Thymus (tissue), 14 donors: ENCODE measurements at places on chromosomes 3 and 15. TPM values are rescaled to one million over a fixed set of nuclear protein-coding genes. Genes with fewer than 3 reads are reported as not detected.

- DNase-seq: no peak
Observed at GRCh38 chr3:150582620-150583019, 20.5 kb upstream of the SELENOT start.

- DNase-seq: no peak
Observed at GRCh38 chr3:103170651-103171050, 735.8 kb downstream of the ZPLD1 start.

DNA sequence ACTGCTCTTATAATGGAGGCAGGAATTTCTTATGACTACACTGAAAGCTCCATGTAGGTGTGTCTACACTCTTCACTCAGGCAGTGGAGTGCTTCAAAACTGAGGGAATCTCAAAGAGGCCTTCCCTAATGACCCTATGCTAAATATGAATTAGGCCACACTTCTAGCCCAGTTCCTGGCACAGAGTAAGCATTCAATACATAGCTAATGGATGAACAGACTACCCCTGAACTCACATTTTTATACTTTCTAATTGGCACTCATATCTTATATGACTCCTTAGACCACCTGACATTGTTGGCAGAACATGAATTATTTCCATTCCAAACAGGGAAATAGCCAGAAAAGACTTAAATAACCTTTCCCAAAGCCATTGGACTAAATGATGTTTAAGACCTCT lies 3.4 kb downstream of the RARRES1 start:
- no peak for DNase-seq

DNA sequence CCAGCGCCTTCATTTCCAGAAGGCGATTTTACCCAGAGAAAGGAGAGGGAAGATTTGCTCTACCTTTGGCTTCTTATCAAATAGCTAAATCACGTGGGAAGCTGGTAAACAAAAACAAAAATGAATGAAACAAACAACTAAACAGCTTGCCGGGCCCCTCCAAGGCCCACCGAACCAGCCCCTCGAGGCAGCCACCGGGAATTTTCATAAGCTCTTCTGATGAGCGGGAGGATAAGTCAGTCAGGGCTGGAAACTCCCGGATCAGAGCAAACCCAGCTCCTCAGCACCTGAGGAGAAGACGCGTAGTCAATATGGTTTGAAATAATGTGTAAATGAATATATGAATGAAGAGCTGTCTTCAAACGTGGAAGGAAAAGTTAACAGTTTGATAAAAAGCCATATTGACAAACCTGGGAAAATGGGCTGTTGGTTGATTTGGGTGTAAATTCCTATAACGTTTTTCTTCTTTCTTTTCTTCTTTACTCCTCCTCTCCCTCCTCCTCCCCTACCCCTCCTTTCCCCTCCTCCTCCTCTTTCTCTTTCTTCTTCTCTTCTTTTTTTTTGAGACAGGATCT lies 10.7 kb downstream of the RPLP1 start:
- no peak for DNase-seq

DNA sequence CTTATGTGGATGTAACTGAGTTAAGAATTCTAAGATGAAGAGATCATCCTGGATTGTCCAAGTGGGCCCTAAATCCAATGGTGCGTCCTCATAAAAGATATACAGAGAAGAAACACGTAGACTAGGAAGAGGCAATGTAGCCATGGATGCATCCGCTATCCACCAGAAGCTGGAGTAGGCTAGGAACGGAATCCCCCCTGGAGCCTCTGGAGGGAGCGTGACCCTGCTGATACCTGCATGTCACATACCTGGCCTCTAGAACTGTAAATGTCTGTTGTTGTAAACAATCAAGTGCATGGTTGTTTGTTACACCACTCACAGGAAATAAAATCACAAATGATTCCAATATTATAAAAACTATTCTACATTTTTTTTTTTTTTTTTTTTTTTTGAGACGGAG lies 254.5 kb upstream of the RORA start:
- DNase-seq: no peak

Gene CHST14
- 5.1 TPM for total RNA-seq

GRCh38 chr3:159559771-159560170 lies 428.9 kb upstream of the IL12A start:
- DNase-seq: no peak

GRCh38 chr15:58227706-58228543 lies 89.7 kb downstream of the AQP9 start:
- DNase-seq: peak; percentile 87

Gene FGD5
- 2.0 TPM for total RNA-seq

DNA sequence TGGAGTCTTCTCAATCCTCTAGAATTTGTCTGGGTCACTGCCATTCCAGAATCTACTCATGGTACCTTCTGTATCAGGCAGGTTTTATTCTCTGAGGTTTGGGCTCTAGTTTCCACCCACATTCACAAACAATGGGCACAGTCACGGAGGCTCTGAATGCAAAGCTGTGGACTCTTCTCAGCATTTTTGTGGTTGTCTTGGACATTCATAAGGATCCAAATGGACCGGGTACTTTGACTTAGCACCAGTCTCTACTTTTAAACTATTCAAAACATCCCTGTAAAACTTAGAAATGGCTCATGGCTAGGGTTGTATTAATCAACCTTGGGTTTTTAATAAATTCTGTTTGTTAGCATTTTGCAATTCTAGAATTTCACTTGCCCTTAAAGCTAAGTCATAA lies 277.9 kb upstream of the THBS1 start:
- no peak for DNase-seq

DNA sequence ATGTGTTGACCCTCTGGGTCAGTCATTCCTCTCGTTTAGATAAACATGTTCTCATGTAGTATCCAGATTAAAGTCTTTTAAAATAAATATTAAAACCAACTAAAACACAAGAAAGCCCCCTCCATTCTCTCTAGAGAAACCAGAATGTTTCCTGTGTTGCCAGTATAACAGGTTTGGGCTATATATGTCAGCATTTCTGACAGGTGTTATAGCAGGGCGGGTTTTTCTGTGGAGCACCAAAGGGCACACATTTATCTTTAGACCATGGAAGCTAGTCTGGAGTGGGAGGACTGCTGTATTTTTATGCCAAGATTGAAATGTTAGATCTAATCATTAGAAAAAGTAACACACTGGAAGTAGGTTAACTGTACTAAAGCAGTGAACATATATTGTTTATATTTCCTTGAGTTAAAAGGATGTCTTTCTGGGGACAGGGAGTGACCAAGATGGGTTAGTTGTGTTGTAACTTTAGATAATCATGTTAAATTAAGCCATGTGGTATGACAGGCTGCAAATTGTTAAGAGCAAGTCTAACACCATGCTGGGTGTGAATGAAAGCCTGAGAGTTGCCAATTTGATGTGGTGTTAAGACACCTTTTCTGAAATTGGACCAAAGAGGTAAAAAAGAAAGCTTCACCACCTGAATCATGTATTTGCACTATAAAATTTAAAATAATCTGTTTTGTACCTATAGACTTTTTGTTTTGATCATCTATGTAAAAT lies 15.6 kb downstream of the KCTD6 start:
- no peak for DNase-seq

Gene KLHL6
- total RNA-seq: 20.9 TPM

DNA sequence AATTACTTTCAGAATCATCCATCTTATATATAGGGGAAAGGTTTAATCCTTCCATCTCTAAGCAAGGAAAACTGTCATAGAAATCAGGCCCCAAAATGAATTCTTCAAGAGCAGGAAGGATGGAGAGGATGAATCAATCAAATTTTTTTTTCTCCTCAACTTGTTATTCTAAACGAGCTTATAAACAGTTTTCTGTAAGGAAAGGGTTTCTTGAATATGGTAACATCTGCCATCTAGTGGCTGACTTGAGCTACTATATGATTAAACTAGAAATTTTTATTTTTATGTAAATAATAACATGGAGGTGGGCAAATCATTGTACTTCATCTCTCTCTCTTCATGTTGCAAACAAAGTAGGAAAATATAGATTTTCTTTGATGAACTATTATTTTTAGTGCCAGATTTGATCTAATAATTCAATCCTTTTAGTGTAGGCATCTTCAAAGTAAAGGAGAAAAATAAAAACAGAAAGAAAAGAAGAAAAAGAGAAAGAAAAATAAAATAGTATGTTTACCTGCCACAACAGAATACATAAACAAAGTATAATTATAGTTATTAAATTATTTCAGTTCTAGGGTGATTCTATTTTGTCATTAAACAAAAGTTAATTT lies 146.6 kb downstream of the SERPINI1 start:
- peak; percentile 22 for DNase-seq

Gene MYZAP
- 2.5 TPM for total RNA-seq

- DNase-seq: no peak
Observed at GRCh38 chr3:87200060-87200647, 27.0 kb upstream of the CHMP2B start.

Gene PLS1
- total RNA-seq: 9.2 TPM

GRCh38 chr3:52094571-52095485 lies 38.5 kb upstream of the DUSP7 start:
- no peak for DNase-seq

Gene NANOGP8
- not detected for total RNA-seq

- DNase-seq: no peak
Observed at GRCh38 chr3:184180165-184180564, 5.5 kb downstream of the AP2M1 start.

- DNase-seq: no peak
Observed at GRCh38 chr3:116048991-116049390, 396.3 kb downstream of the LSAMP start.

GRCh38 chr15:64854041-64854440 lies 12.3 kb downstream of the PLEKHO2 start:
- no peak for DNase-seq

DNA sequence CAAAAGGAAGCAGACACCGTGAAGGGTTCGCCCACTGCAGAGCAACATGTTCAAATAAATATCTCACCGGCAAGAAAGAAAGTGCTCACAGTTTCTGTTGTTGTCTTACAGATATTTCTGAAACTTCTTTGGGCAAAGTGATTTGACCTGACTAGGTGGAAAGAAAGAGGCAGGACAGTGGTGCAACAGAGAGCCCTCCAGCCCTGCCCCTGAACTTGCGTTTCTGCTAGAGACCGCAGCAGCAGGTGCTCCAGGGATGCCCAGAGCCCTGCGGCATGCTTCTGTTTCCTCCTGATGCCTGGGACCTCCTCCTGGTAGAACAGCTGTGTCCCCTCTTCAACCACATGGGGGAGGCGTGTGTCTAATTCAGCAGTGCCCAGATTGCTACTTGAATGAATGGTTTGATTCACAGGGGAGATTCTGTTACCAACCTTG lies 123.4 kb downstream of the ATP10A start:
- DNase-seq: peak; percentile 70

GRCh38 chr3:77158730-77159581 lies 119.1 kb downstream of the ROBO2 start:
- no peak for DNase-seq

- no peak for DNase-seq
Observed at GRCh38 chr15:68192117-68192516, 13.0 kb downstream of the CALML4 start.

DNA sequence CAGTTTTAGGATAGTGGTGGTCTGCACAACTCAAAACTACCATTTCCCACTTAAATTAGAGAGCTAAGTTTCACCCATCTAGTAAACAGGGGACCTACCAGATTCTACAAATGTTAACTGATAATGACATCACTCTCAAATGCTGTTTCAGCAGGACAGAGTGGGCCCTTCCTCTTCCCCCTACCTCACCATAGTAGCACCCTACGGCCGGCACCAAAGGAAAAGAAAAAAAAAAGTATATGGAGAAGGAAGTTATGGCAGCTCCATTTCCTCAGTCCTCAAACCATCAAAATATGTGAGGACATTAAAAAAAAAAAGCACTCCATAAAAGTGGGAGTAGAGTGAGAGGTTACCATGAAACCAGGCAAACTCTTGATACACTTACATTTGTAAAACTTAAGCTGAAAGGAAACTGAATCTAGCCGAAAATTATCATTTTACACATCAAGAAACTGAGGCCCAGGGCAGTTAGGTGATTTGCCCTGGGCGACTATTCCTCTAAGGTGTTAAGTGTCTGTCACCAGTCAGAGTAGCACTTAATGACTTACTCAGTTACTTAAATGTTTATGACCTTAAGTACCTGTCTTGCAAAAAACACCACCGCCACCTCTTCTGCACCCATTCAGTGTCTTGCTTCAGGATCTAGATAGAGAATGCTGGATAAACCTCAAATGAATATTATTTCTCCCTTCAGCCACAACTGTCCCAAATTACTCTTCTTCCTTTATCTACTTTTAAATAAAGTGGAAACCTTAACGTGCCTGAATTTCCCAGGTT lies 2.7 kb downstream of the MSL2 start:
- no peak for DNase-seq

Gene LINGO1
- total RNA-seq: 0.24 TPM

Gene SLC30A4
- total RNA-seq: 1.2 TPM

Gene SNTN
- not detected for total RNA-seq

Gene C3orf22
- not detected for total RNA-seq

- no peak for DNase-seq
Observed at GRCh38 chr15:55254916-55255679, 34.5 kb downstream of the RAB27A start.

DNA sequence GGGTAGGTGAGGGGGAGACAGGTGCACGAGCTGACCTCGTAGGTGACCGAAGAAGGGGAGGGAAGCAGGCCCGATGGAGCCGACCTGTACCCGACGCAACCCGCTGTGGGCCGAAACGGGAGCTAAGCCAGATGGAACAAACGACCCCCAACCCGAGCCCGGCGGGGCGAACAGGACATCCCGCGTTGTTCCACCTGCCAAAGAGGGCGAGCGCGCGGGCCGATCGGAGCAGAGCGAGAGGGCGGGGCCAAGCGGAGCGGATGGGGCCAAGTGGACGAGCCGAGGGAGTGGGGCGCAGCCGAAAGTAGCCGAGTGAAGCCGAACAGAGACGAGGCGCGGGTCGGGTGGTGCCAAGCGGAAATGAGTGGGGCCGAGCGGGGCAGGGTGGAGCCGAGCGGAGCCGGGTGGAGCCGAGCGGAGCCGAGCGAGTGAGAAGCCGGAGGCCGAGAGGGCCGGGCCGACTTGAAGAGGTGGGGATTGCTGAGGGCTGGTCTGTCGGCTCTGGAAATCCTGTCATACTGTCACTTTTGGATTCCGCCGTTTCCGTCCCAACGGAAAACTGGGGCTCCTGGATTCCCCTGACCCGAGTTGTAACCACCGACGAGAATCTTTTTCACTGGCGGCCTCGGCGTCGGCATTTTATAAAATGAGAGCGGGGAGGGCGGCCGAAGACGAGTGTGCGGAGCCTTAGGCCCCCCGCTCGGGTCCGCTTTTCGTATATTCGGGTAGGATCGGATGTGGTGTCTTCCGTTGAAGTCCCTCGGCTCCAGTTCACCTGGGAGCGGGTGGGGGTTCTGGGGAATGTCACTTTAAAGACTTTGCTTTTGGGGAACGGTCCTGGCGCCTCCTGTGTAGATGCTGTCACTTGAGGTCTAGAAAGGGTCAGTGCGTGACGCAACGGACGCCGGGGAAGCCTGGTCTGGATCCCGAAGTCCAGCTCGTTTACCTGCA lies 15.6 kb upstream of the WNT7A start:
- DNase-seq: peak; percentile 77

DNA sequence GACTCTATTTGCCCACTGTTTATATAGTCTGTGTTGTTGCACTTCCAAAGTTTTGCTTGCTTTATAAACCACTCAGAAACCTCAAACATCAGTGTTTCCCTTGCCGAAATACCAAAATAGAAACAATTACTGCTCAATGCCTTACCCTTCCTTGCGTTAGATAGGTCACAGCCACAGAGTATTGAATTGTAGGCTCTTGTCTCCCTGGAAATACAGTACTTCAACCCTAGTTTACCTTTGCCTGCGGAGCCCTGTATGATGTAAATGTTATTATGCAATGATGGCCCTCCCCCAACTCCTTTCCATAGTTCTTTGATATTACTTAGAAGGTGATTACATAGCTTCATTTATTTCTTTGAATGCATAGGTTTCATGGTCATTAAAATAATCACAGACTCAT lies 44.2 kb downstream of the SOX2 start:
- no peak for DNase-seq
